ENCODE measurements at places on chromosomes 11 and 22. TPM values are rescaled to one million over a fixed set of nuclear protein-coding genes. Genes with fewer than 3 reads are reported as not detected.

DNA sequence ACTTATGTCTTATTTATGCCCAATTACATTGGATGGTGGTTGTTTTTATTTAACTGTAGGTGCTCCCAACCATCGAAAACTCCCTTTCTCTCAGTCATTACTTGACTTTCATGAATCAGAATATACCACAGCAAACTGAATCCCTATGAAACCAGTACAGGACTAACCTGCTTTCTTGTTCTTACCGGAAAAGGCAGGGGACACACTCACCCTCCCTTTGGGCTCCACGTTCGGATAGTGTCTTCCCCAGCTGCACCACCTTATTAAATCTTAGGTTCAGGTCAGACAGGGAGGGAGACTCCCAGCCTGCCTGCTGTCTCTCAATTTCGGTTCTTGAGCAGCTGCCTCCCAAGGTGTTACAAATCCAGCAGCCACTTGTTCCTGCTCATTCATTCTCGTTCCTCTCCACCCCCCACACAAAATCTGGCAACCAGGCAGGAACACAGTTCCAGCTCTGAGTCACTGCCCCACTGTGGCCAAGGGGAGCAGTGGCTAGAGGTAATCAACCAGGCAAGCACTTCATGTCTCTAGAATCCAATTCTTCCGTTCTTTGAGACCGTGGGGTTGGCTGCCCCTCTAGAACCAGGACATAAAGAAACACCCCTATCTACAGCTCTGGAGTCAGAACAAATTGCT is 133.0 kb downstream of the PLEKHA7 start:
- peak; percentile 67 for ATAC-seq
- H3K27me3 ChIP-seq: no peaks in the 10 kb centered on the region
- no peak overlapping the region for H3K27ac ChIP-seq
- H3K36me3 ChIP-seq: no peaks in the 10 kb centered on the region
- no peak overlapping the region for H3K4me3 ChIP-seq

GRCh38 chr11:124807660-124808270 is 7.6 kb upstream of the MSANTD2 start:
- H3K4me3 ChIP-seq: no peak overlapping the region
- H3K4me1 ChIP-seq: no peaks in the 10 kb centered on the region
- no peaks in the 10 kb centered on the region for H3K27me3 ChIP-seq
- H3K36me3 ChIP-seq: peaks cover 26% of the 10 kb centered on the region

DNA sequence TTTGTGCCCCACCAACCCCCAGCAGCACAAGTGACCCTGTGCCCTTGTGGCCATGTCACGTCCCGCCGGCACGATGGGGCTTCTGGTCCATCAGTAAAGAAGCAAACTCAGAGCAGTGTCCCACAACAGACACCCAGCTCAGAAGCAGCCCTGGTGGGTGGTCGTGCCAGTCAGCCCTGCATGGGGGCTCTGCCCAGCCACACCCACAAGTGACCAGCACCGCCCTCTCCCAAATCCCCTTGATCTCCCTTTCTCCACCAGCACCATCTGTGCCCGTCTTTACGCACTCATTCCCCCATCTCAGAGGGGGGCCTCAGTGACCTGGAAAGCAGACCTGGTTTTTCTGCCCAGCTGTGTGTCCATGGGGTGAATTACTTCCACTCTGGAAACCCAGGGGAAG is 149.1 kb downstream of the DSCAML1 start:
- no peaks in the 10 kb centered on the region for H3K36me3 ChIP-seq
- no peaks in the 10 kb centered on the region for H3K4me1 ChIP-seq
- ATAC-seq: no peak

DNA sequence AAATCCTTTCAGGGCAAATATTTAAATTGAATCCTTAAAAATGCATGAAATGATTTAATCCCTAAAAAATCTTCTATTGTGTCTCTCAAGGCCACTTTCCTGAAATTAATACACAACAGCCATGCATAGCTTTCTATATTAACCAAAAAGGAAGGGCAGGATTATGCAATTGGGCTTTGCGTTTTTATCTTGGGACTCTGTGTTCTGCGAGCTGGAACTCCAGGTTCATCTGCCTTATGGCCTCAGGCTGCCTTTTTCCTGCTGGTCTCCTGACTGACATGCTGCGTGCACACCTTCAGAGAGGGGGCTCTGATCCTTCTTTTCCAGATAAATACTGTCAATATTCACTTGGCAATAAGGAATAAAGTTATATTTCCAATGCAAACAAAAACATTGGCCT is 141.7 kb upstream of the GRIA4 start:
- H3K27me3 ChIP-seq: no peaks in the 10 kb centered on the region
- H3K4me1 ChIP-seq: no peaks in the 10 kb centered on the region
- no peak overlapping the region for H3K4me3 ChIP-seq
- H3K36me3 ChIP-seq: no peaks in the 10 kb centered on the region
- ATAC-seq: no peak
- no peak overlapping the region for H3K27ac ChIP-seq

- no peak for ATAC-seq
- no peak overlapping the region for H3K27ac ChIP-seq
- no peak overlapping the region for H3K4me3 ChIP-seq
- H3K36me3 ChIP-seq: no peaks in the 10 kb centered on the region
Measured at GRCh38 chr11:73640592-73640991, 5.8 kb upstream of the PLEKHB1 start.

GRCh38 chr11:57463671-57464538 is 3.6 kb downstream of the RTN4RL2 start:
- H3K36me3 ChIP-seq: no peaks in the 10 kb centered on the region
- no peak overlapping the region for H3K27ac ChIP-seq
- peaks cover 25% of the 10 kb centered on the region for H3K4me1 ChIP-seq
- ATAC-seq: no peak

GRCh38 chr11:68503792-68504191 is 43.2 kb downstream of the PPP6R3 start:
- no peak overlapping the region for H3K4me3 ChIP-seq
- no peak for ATAC-seq
- H3K36me3 ChIP-seq: no peaks in the 10 kb centered on the region
- no peaks in the 10 kb centered on the region for H3K27me3 ChIP-seq

DNA sequence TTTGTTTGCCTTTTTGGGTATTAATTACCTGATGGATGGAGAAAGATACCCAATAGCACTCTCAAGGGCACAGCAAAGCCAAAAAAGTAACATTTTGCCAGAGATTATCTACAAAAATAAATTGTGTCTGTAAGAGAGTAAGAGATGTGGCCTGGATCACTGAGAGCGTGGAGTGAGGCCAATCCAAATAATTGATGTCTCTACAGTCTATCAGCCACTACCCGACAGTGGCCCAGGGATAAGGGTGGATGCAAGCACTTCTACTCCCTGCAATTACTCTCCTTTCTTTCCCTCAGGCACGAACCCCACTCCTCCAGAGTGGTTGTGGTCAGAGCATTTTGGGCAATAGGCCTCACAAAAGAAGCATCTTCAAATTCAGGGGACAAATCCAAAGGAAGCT is 92.3 kb upstream of the ZC3H12C start:
- no peak for ATAC-seq
- H3K27me3 ChIP-seq: no peaks in the 10 kb centered on the region
- peak overlapping the region; percentile 72 for H3K27ac ChIP-seq
- no peaks in the 10 kb centered on the region for H3K4me1 ChIP-seq
- no peaks in the 10 kb centered on the region for H3K36me3 ChIP-seq

- no peak overlapping the region for H3K4me3 ChIP-seq
- no peaks in the 10 kb centered on the region for H3K36me3 ChIP-seq
- peaks cover 28% of the 10 kb centered on the region for H3K27me3 ChIP-seq
- ATAC-seq: no peak
Measured at GRCh38 chr22:39638958-39639357, 68.4 kb downstream of the CACNA1I start.

The NXPE4 gene
- total RNA-seq: not detected

The LRRC74B gene
- total RNA-seq: not detected

The TRPM5 gene
- total RNA-seq: not detected

The ZBTB16 gene
- 204 TPM for total RNA-seq

The RAB30 gene
- 23.7 TPM for total RNA-seq

The APOBEC3F gene
- 4.0 TPM for total RNA-seq
